ENCODE measurements at places on chromosomes 6 and 20.

DNA sequence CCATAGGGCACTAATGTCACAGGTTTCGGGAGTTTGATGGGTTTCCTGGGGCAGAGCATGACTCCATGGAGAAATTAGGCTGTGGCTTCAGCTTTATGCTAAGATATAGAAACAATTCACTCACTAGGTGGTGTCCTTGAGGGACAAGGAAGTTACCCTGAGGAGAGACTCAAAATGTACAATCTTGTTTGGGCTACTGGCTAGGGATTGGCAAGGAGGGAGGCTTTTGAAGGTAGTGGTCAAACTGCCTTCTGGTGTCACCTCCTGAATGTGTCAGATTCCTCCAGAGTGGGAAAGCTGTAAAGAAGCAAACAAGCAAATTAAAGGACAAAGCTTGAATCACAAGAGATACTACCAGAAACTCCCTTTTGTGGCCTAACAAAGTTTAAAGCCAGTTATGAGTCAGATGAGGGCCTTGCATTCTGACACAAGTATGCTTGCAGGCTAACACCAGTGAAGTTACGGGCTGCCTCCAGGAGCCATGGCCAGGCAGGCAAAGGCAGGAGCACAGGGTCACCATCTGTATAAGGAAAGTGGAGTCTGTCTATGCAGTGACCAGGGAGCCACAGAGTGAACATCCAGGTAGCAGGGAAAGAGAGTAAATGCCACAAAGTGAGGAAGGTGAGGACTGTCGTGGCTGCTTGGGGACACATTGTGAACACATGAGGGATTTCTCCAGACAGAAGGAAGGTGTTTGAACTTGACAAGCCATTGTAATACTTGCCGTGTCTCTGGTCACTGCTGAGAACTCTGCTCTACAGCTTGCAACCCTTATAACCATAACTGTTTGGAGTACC lies 107.7 kb upstream of the DTNBP1 start:
- no peak for DNase-seq

DNA sequence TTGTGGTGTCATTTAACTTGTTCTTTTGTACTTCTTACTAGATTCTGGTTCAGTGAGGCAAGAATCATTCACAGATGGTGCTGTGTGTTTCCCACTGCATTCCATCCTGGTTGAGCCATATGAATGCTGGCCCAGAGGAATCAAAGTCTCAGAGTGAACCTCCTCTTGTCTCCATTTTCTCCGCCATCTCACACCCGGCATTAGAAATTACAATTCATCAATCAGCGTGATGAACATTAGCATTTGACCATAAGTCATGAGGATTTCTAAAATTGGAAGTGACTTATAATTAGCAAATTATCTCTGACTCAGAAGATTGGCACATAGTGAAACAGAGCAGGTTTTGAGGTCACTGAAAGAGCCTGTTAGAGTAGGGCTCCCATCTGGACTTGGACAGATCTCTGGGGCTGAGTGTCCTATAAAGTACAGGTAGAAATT lies 25.2 kb downstream of the TNFAIP3 start:
- no peak for DNase-seq

- no peak for DNase-seq
Measured at GRCh38 chr6:37021356-37022129, 16.1 kb downstream of the FGD2 start.

- DNase-seq: no peak
Measured at GRCh38 chr6:125363039-125363823, 61.5 kb upstream of the HDDC2 start.

- no peak for DNase-seq
Measured at GRCh38 chr6:12182676-12183075, 107.5 kb upstream of the EDN1 start.

GRCh38 chr6:32370505-32370904 lies 1.2 kb downstream of the TSBP1 start:
- no peak for DNase-seq

GRCh38 chr6:129901910-129902309 lies 40.8 kb upstream of the TMEM244 start:
- no peak for DNase-seq

DNA sequence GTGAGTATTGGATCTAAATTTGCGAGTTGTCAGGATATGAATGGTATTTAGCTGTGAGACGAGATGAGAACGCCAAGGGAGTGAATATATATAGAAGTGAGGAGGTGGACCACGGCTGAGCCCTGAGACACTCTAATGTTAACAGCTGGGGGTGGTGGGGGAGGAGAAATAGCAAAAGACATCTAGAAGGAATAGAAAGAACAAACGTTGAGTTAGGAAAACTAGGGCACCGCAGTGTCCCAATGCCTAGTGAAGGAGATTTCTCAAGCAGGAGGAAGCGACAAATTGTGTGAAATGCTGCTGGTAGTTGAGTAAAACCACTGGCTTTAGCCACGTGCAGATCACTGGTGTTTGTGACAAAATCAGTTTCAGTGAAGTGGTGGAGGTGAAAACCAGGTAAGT lies 56.9 kb downstream of the CD164 start:
- no peak for DNase-seq

DNA sequence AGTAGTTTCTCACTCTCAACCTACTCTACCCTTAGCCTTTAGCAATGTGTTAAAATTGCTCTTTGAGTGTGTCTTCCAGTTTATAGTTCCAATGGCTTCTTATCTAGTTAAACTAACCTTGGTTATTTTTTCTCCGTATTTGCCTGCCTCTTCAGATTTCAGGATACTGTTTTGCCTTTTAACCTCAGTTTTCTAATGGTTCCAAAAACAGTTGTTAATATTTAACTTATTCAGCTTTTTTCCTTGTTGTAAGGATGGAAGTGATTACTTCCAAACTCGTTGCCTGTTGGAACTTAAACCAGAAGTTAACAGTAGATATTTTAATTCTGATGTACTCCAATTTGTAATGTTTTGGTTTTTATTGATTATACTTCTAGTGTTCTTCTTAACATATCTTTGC lies 1574.9 kb downstream of the HACE1 start:
- DNase-seq: no peak

DNA sequence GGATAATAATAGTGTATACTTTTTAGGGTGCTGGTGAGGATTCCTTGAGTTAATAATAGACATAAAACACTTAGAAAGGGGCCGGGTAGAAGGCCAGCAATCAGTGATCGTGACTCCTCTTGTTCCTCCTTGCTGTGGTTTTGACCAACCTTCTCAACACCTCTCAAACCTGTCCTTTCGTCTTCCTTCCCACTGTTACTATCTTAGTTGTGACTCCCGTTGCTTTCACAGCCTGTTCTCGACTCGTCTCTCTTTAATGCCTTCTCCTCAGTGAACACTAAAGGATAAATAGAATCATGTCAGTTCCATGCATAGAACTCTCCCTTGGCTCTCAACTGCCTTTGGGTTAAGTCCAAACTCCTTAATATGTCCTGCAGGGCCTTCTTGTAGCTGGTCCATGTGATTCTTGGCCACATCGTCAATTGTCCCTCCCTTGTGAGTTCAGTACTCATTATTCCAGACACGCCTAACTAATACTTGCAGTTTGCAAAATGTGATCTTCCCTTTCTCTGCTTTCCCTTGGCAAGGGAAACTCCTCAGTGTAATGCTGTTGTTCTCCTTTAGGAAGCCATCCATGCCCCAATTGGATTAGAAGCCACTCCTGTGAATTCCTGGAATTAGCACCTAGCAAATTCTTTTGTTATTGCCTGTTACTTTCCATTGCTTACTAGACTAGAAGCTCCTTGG lies 164.9 kb downstream of the UTRN start:
- DNase-seq: no peak

GRCh38 chr6:47057830-47058540 lies 15.9 kb upstream of the ADGRF1 start:
- DNase-seq: peak; percentile 76

DNA sequence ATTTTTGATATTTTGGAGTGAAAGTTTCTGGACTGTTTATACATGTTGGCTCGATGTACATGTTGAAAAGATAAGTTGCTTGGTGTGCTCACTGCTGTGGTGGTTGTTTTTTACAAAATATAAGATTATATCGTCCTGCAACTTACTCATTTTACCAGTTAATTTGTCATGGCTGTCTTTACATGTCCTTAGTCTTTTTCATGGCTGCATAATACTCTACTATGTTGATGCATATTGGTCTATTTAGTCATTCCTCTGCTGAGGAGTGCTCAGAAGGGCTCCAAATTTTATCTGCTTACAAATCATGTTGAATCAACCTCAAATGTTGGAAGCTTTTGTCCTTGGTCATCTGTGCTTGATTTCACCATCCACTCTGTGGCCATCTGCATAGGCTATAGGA lies 164.6 kb downstream of the BCKDHB start:
- DNase-seq: no peak

GRCh38 chr20:43767686-43768474 lies 41.1 kb upstream of the GTSF1L start:
- no peak for DNase-seq
